Natural killer cell treated with Interleukin-12 subunit alpha and Interleukin-12 subunit beta and Interleukin-15 and Interleukin-18, amount 100 ng/mL, for 72 hours (primary cell): ENCODE measurements at places on chromosomes 7 and 10. TPM values are rescaled to one million over a fixed set of nuclear protein-coding genes. Genes with fewer than 3 reads are reported as not detected.

TMEM60 gene
- 6.7 TPM for total RNA-seq

CHPF2 gene
- 67.6 TPM for total RNA-seq

ZCCHC24 gene
- total RNA-seq, result 0.73 TPM

FAM131B gene
- 2.9 TPM for total RNA-seq

EGFR gene
- total RNA-seq, result not detected

KIAA1217 gene
- 2.3 TPM for total RNA-seq

- no peaks in the 10 kb centered on the region for H3K27me3 ChIP-seq
- H3K4me1 ChIP-seq, result no peaks in the 10 kb centered on the region
- H3K4me3 ChIP-seq, result no peak overlapping the region
- no peak overlapping the region for H3K27ac ChIP-seq
- no peaks in the 10 kb centered on the region for H3K36me3 ChIP-seq
Measured at GRCh38 chr7:122748195-122748594, 45.5 kb upstream of the RNF148 start.

GRCh38 chr10:4278186-4278585, 493.2 kb upstream of the KLF6 start:
- H3K4me1 ChIP-seq, result no peaks in the 10 kb centered on the region
- no peaks in the 10 kb centered on the region for H3K27me3 ChIP-seq
- no peak for DNase-seq
- no peak overlapping the region for H3K4me3 ChIP-seq

GRCh38 chr10:86533328-86533727, 11.7 kb upstream of the WAPL start:
- H3K27me3 ChIP-seq, result no peaks in the 10 kb centered on the region
- H3K36me3 ChIP-seq, result no peaks in the 10 kb centered on the region
- H3K4me3 ChIP-seq, result no peak overlapping the region
- H3K4me1 ChIP-seq, result peaks cover 6% of the 10 kb centered on the region
- no peak for DNase-seq

DNA sequence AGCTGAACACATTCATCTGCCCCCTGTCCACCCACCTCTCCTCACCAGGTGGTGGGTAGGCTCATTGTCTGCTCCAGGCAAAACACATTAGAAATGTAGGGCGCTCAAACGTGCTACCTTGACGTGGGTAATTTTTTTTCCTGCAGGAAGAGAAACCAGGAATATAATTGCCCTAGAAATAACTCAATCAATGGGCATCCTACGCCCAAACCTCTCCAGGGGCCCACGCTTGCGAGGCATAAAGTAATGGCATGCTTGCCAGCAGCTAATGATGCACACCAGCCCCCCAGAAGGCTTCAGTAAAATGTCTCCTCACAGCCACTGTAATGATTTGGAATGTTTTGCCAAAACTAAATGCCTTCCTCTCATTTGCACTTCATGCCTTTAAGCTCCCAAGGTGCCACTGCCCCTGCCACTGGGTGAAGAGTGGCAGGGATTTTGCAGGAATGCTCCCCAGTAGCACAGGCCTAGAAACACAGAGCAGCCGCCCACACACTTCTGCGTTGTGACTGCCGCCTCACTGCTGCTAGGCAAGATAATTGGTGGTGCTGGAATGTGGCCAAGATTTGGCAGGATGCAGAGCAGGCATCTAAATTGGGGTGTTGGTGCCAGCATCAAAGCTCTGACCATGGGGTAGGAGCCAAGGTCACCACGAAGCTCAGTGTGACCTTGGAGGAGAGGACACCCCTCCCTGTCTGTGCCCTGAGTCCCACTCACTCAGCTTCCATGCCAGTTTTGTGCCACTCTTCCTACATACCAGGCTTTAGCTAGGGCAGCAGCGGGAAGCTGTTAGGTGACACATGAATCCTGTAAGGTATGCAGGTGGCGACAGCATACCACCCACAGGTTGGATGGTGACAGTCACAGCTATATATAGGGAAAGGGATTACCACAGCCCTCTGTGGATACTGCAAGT, 48.7 kb upstream of the PPP1R3C start:
- no peaks in the 10 kb centered on the region for H3K36me3 ChIP-seq
- no peak overlapping the region for H3K27ac ChIP-seq
- no peaks in the 10 kb centered on the region for H3K4me1 ChIP-seq
- H3K4me3 ChIP-seq, result no peak overlapping the region

GRCh38 chr10:33484787-33485186, 150.3 kb upstream of the NRP1 start:
- no peak overlapping the region for H3K27ac ChIP-seq
- H3K4me3 ChIP-seq, result no peak overlapping the region

DNA sequence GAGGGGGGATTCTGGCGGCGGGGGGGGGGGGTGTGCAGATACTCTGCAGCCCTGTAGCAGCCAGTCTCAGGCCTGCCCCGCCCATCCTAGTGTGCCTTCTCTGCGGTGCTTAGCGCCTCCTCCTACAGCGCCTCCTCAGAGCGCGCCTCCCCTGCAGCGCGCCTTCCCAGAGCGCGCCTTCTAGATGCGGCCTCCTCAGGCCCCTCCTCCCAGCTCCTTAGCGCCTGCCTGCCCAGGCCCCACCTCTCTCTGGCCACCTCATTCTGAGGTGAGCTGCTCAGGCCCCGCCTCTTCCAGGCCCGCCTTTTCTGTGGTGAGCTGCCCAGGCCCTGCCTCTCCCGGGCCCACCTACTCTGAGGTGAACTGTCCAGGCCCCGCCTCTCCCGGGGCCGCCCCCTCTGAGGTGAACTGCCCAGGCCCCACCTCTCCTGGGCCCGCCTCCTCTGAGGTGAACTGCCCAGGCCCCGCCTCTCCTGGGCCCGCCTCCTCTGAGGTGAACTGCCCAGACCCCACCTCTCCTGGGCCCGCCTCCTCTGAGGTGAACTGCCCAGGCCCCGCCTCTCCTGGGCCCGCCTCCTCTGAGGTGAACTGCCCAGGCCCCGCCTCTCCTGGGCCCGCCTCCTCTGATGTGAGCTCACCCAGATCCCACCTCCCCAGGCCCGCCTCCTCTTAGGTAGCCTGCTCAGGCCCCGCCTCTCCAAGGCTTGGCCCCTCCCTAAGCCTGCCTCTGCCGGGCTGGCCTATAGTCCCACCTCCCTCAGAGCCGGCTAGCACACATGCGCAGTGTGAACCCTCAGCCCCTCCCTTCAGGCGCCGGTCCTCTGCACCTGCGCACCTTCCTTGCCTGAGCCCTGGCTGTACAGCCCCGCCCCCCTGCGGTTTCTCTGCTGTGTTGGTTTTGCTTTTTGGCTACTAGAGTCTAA, 2.1 kb upstream of the SGCE start:
- peak; percentile 94 for DNase-seq
- peak overlapping the region; percentile 81 for H3K4me3 ChIP-seq
- H3K27ac ChIP-seq, result no peak overlapping the region
- H3K4me1 ChIP-seq, result peaks cover 19% of the 10 kb centered on the region
- no peaks in the 10 kb centered on the region for H3K36me3 ChIP-seq

- no peak overlapping the region for H3K27ac ChIP-seq
- no peak for DNase-seq
- H3K36me3 ChIP-seq, result no peaks in the 10 kb centered on the region
- no peaks in the 10 kb centered on the region for H3K4me1 ChIP-seq
Measured at GRCh38 chr10:30897547-30897946, 134.1 kb downstream of the ZNF438 start.

DNA sequence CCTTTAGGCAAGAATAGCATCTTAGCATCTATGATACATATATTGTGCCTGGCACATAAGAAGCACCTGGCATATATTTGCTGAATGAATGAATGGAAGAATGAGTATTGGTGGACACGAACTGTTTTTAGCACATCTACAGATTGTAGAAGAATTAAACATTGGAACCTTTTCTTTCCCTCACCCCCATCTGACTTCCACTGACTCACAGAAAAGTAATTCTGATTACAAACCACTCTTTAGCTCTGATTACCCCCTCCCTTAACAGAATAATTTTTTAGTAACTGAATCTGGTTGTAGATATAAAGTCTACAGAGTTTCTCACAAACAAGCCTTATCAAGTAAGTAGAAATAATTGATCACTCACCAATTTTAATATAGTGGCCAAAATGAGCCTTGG, 31.9 kb downstream of the SLC26A4 start:
- H3K4me1 ChIP-seq, result no peaks in the 10 kb centered on the region
- DNase-seq, result no peak
- H3K27me3 ChIP-seq, result peaks cover 34% of the 10 kb centered on the region
- no peak overlapping the region for H3K4me3 ChIP-seq

- no peak overlapping the region for H3K27ac ChIP-seq
- no peak for DNase-seq
- no peaks in the 10 kb centered on the region for H3K36me3 ChIP-seq
Measured at GRCh38 chr7:11587048-11587447, 244.9 kb downstream of the THSD7A start.

- no peak overlapping the region for H3K27ac ChIP-seq
- H3K4me1 ChIP-seq, result peaks cover 21% of the 10 kb centered on the region
- no peaks in the 10 kb centered on the region for H3K36me3 ChIP-seq
- no peak overlapping the region for H3K4me3 ChIP-seq
- peaks cover 33% of the 10 kb centered on the region for H3K27me3 ChIP-seq
- no peak for DNase-seq
Measured at GRCh38 chr7:128359939-128360338, 1.6 kb downstream of the PRRT4 start.

GRCh38 chr10:33917069-33917780, 582.8 kb upstream of the NRP1 start:
- H3K27ac ChIP-seq, result no peak overlapping the region
- DNase-seq, result no peak
- H3K36me3 ChIP-seq, result no peaks in the 10 kb centered on the region
- peaks cover 23% of the 10 kb centered on the region for H3K27me3 ChIP-seq
- H3K4me3 ChIP-seq, result no peak overlapping the region
- no peaks in the 10 kb centered on the region for H3K4me1 ChIP-seq

DNA sequence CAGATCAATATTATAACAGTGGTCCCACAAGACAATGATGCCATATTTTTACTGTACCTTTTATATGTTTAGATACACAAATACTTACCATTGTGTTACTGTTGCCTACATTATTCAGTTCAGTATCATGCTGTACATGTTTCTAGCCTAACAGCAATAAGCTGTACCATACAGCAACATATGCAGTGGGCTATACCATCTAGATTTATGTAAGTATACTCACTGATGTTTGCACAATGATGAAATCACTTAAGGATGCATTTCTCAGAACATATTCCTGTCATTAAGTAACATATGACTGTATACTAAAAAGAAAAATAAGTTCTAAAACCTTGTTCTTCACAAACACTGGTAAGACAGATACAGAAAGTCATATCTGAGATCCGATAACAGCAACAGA, 468.6 kb upstream of the SEMA3A start:
- no peak overlapping the region for H3K27ac ChIP-seq
- H3K4me3 ChIP-seq, result no peak overlapping the region
- no peak for DNase-seq
- peaks cover 8% of the 10 kb centered on the region for H3K36me3 ChIP-seq
- no peaks in the 10 kb centered on the region for H3K27me3 ChIP-seq

GRCh38 chr7:9488555-9488954, 1055.1 kb downstream of the NXPH1 start:
- no peak overlapping the region for H3K27ac ChIP-seq
- no peaks in the 10 kb centered on the region for H3K4me1 ChIP-seq
- H3K27me3 ChIP-seq, result no peaks in the 10 kb centered on the region
- peaks cover 19% of the 10 kb centered on the region for H3K36me3 ChIP-seq

DNA sequence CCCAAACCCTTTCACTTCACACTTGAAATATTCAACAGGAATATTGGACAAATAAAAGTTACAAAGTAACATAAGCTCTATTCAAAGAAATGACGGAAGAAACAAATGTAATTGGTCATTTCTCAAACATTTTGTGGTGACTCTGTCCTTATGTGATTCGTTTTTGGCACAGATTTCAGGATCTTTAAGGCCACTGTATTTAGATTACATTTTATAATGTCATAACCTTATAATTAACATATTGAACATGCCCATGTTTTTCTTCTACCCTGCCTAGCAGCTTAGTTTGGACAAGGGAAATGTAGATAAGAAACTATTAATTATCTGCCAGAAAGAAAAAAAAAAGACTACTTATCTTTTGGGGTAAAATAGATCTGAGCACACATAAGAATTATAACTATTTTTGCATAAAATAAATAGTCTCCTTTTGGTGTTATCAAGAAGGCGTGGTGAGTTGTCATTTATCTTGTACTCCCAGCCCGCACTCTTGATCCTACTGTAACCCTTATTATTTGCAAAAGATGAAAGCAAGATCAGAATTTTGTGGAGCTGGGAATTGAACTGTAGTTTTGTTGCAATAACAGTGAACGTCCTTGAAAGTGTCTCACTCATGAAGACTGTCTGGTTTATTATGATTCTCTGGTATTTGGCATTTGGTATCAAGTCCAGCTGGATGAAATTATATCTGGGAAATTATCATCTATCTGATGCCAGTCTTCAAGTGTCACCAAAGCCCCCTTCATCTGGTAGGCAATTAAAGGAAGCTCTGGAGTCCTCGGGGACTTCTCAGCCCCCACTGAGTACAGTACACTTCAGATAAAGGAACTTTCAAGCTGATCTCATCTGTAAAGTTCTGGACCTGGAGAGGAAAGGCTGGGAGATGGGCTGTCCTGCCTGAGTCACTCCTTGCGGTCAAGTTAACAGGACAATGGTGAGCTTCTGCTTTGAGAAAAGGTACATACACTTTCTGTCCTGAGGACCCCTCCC, 175.7 kb upstream of the INHBA start:
- H3K4me1 ChIP-seq, result peaks cover 60% of the 10 kb centered on the region
- H3K4me3 ChIP-seq, result no peak overlapping the region
- peaks cover 36% of the 10 kb centered on the region for H3K36me3 ChIP-seq

DNA sequence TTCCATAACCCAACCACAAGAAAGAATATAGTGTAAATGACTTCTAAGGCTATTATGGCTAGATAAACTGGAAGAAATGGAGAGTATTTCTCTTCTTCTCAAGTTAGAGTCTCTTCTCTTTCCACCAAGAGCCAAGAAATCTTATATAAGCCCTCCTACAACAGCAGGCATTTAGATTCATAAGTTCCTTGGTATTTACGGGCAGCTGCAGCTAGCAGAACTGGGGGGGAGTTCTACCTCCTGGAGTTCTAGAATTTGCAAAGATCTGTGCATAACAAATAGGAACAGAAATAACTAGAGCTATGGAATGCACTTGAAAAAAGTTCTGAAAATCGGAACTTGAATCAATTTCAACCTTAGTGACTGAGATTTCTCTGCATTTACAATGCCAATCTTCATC, 715.2 kb upstream of the GRM3 start:
- H3K36me3 ChIP-seq, result no peaks in the 10 kb centered on the region
- H3K27me3 ChIP-seq, result no peaks in the 10 kb centered on the region
- DNase-seq, result no peak
- no peak overlapping the region for H3K4me3 ChIP-seq

- H3K27me3 ChIP-seq, result no peaks in the 10 kb centered on the region
- H3K4me1 ChIP-seq, result no peaks in the 10 kb centered on the region
- no peak overlapping the region for H3K27ac ChIP-seq
- no peak for DNase-seq
Measured at GRCh38 chr7:80357530-80357929, 154.3 kb downstream of the GNAT3 start.

DNA sequence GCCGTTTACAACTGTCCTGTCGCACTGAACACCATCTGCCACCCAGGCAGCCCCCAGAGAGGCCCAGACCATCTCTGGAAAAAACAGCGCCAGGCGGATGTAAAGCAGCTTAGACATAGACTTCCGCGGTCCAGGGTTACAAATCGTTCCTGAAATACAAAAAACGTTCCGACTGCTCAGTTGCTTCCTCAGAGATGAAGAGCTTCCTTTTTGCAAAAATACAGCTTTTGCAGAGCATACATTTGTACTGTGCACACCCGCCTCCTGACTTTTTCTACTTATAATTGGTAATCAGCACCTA, 11.4 kb downstream of the DAGLB start:
- H3K4me3 ChIP-seq, result peak overlapping the region; percentile 59
- no peak for DNase-seq
- H3K4me1 ChIP-seq, result peaks cover 15% of the 10 kb centered on the region
- H3K27ac ChIP-seq, result peak overlapping the region; percentile 71
- H3K27me3 ChIP-seq, result no peaks in the 10 kb centered on the region
